ENCODE measurements at places on chromosomes 6 and 20.

GRCh38 chr6:90103056-90103800 lies 193.4 kb downstream of the BACH2 start:
- DNase-seq = peak; percentile 71

DNA sequence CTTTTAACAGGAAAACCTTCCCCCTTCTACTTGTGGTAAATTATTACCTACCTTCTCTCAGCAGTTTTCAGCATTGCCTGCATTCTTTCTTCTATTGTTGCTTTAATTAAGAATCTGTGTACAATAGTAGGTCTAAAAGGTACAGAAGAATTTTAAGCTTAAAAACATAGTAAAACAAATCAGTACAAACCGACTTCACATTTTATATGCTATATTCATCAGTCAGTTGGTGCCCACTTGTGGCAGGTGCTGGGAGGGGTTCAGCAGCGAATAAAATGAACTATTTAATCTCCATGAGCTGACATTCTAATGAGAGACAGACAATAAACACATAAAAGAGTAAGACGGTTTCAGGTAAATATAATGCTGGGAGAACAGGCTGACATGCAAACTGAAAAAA lies 73.4 kb upstream of the FBXO30 start:
- peak; percentile 49 for DNase-seq

- DNase-seq = no peak
Measured at GRCh38 chr20:40582531-40582930, 106.5 kb downstream of the MAFB start.

- no peak for DNase-seq
Measured at GRCh38 chr6:154440422-154441043, 70.0 kb downstream of the CNKSR3 start.

DNA sequence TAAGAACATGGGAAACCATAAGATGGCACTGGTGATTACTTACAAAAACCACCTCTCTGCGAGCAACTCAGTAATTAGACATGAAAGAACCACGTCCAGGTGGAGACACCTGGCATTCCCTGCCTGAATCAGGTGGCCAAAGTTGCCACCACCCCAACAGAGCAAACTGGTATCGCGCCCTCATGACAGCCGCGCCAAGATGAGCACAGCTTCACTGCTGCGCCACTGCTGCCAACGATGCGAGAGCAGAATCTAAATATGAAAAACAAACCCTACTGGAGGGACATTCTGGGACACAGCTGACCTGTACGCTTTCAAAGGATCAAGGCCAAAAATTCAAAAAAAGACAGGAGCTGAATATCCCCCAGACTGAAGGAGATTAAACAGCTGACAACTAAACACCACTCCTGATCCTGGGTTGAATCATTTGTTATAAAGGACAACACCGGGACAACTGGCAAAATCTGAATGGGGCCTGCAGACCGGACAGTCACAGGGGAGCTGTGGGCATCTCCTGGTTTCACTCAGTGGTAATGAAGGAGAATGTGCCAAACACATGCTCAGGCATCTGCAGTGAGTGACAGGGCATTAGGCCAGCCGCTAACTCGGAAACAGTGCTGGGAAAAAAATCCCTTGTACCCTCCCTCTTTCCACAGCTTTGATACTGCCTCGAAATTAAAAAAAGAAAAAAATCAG lies 17.4 kb downstream of the CST7 start:
- DNase-seq = no peak

GRCh38 chr6:57221191-57221935 lies 744 bp downstream of the RAB23 start:
- DNase-seq = peak; percentile 24
